Activated CD4-positive, alpha-beta T cell treated with anti-CD3 and anti-CD28 coated beads, Interleukin-2, amount 50 U/mL, for 24 hours (primary cell): ENCODE measurements at places on chromosomes 1 and 21.
A peak's percentile ranks its signal among the peaks of the same experiment; 100 is the strongest.

- no peak for DNase-seq
Measured at GRCh38 chr21:46369520-46370235, 45.7 kb downstream of the PCNT start.

- peak; percentile 30 for DNase-seq
Measured at GRCh38 chr1:154445040-154445472, 39.9 kb downstream of the IL6R start.

- DNase-seq, result no peak
Measured at GRCh38 chr1:29249951-29250581, 13.7 kb downstream of the PTPRU start.

GRCh38 chr1:163633366-163633765 is 311.6 kb downstream of the NUF2 start:
- no peak for DNase-seq

DNA sequence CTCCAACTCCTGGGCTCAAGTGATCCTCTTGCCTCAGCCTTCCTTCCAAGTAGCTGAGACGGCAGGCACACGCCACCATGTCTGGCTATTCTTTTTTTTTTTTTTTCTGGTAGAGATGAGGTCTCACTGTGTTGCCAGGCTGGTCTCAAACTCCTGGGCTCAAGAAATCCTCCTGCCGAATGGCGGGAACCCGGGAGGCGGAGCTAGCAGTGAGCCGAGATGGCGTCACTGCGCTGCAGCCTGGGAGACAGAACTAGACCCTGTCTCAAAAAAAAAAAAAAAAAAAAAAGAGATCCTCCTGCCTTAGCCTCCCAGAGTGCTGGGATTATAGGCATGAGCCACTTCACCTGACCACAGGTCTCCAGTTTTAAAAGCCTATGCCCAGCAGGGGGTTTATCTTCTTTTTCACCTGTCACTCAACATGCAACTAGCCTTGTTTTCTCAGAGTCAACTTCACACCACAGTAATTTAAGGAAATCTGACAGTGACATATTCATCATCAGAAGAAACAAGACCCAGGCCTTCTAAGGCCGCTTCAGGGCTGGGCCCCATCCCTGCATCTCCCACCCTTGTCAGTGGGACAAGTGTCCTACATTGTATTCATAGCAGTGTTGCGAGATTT is 38.3 kb upstream of the GALNT2 start:
- DNase-seq, result no peak

GRCh38 chr1:92797297-92797696 is 12.4 kb upstream of the EVI5 start:
- DNase-seq, result no peak

GRCh38 chr1:35556484-35557117 is 602 bp downstream of the KIAA0319L start:
- DNase-seq, result no peak

- no peak for DNase-seq
Measured at GRCh38 chr1:30696831-30697230, 26.6 kb downstream of the MATN1 start.

GRCh38 chr1:17333081-17333480 is 25.1 kb downstream of the PADI4 start:
- no peak for DNase-seq

GRCh38 chr1:108661030-108661609 is at the start of gene HENMT1:
HENMT1 (minus strand) TSS chr1:108661093; CDS start chr1:108659884, 1,209 bp downstream.
- DNase-seq, result peak; percentile 59

DNA sequence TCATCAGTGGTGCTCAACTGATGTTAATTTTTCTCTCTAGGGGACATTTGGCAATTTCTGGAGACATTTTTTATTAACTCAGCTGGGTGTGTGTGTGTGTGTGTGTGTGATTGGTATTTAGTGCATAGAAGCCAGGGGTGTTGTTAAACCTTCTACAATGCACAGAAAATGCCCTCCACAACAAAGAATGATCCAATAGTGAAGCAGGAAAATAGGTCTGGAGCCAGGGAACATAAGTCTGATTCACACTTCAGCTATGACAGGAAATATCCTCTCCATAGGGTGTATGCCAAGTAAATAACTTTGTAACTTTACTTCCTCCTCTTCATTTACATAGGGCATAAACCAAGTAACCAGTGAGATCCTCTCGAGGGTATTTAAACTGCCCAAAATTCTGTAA is 25.1 kb upstream of the TMEM61 start:
- DNase-seq, result no peak

GRCh38 chr1:176720838-176721237 is 257.9 kb downstream of the PAPPA2 start:
- no peak for DNase-seq

- no peak for DNase-seq
Measured at GRCh38 chr1:20211511-20211931, 25.2 kb upstream of the PLA2G2C start.

DNA sequence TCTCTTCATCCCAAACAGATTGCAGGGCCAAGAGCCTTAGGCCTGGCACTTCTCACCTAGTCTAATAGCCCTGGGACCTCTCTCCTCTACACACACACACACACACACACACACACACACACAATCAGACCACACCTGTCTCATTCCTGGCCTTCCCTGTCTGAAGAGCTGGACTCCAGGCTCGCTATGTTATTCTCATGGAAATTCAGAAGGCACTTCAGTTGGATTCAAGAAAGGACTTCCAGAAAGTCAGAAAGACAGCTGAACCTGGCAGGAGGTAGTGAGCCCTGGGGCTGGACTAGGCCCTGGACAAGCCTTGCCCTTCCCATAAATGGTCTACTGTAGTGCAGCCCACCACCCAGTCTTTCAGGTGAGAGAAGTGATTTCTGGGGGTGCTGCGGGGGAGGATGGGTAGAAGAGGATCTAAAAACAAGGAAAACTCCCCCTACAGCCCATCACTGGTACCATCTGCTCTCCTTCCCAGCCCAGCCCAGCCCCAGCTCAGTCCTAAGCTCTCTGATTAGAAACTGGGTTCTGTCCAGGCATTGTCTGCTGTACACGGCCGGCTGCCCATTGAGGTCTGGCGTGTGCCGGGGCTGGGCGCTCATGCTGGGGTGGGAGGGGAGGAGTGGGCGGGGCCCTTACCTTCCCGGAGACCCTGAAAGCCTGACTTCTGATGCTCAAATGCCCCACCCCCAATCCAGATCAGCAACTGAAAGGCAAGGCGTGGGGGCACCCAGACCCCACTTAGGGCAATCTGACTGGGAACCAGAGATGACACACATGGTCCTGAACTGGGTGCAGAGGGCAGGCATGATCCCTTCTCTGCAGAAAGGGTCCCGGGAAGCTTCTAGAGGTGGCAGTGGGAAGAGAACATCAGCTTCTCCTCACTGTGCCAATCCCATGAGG is 2.5 kb downstream of the KIF21B start:
- no peak for DNase-seq

DNA sequence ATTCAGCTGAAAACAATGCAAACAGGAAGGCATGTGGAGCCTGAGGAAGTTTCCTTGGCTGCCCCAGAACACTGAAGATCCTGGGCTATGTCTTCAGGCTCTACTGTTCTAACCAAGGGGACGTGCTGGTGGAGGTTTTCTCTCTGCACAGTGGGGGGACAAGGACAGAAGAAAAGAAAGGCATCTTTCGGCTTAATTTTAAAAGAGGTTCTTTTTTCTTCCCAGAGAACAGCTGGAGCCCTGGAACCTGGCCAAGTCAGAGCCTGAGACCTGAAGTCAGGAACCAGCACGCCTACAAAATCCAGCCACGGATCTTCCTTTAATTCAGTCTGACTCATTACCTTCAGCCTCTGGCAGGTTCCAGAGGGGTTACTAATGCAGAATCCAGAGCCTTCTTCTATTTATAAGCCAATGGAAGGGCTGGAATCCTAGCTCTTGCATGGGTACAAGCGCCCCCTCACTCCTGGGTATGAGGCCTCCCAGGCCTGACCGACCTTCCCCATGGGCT is 19.8 kb downstream of the CTNNBIP1 start:
- no peak for DNase-seq

GRCh38 chr1:154703170-154703569 is 95.2 kb upstream of the ADAR start:
- no peak for DNase-seq

DNA sequence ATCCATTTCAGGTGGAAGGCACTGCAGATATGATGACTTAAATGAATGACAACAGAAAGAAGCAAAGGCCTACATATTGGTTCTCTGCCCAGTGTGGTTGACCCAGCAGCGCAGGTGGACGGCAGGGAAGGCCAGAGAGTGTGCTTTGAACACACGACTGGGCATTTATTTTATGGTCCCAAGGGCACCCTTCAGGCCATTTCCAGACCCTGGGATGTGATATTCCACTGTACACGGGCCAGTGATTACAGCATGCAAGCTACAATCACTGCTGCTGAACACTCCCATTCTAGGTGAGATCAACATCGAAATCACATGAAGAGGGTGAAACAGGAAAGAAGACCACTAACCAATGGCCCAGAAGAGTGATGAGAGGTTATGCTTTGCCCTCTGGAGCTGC is 33.8 kb downstream of the PCNX2 start:
- DNase-seq, result no peak

- DNase-seq, result no peak
Measured at GRCh38 chr21:46291561-46291960, 5.4 kb downstream of the YBEY start.

GRCh38 chr1:117512728-117513321 is 93.0 kb upstream of the TENT5C start:
- DNase-seq, result no peak

DNA sequence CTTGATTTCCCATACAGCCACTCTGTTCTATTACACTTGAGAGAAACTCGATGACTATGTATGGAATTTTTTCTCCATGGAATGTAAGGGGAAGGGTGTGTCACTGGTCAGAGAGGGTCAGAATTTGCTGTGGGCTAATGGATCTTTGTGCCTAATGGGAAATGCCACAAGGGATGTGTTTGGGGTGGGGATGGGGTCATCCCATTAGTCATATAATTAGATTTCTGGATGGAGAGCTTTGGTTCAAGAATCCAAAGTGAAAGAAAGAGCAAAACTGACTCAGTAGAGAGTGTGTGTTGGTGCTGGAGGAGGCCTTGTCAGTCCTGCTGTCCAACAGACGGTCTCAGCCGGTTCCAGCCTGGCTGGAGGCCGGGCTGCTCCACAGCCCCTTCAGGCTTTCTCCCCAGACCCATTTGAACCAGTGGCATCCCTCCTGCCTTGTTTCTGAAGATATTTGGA is 86.4 kb downstream of the LAMC2 start:
- no peak for DNase-seq

DNA sequence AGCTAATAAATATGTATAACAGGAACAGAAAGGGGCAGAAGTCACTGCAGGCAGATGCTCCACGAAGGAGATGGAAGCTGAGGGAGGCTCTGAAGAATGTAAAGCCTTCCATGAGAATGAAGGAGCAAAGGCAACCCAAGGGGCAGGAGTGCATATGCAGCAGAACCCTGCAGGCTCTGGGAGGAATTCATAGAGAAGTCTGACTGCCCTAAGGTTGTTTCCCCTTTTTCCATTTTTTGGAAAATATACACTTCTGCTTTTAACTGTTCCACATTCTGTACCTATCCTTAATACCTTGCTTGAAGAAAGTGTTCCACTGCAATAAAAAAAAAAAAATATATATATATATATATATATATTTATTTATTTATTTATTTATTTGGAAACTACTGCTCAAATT is 69.6 kb downstream of the CD34 start:
- DNase-seq, result no peak

- DNase-seq, result no peak
Measured at GRCh38 chr1:11784993-11785769, 20.6 kb downstream of the MTHFR start.

DNA sequence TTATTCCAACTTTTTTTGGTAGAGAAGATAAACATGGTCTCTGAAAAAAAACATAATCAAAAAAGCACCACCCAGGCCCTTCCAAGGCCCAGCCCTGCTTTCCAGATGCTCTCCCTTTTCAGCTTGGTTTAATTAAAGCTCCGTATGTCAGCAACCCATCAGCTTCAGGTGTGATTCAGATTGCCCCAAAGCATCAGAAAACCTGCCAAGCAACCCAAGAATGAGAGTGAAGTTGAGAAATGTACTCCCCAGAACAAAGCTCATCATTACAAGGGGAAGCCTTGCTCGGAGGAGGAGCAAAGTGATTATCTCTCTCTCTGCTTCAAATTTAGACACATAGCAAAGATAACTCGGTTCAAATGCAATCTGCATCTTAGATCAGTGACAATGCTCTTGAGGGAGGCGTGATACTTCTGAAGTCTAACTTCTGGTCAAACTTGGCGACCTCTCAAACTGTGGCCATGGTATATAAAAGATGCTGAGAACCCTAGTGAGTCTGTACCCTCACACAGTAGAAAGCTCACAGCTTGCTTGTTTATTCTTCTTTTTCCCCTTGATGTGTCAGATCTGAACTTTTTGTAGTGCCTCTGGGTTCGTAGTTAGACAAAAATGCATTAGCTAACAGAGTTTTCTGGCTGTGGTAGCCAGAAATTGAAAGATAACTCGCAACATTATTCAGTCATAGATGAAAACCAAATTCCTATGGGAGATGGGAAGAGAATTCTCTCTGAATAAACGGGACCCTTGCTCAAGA is 63.3 kb upstream of the ZC3H11B start:
- DNase-seq, result no peak

DNA sequence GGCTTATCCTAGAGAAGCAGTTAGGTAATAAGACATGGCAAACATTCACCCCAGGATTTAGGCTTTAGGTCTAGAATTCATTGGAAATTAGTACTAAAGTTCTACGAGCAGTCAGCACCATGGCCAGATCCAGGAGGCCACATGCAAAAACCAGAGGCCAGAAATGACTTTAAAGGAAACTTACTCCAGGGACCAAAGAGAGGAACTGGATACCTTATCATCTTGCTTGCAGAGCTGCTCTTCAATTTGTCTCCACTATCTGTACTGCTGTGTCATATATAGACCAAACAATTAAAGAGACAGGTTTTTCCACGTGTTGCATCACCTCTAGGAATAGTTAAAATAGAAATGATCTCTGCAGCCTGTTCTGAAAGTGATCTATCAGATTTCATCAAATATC is 127.8 kb downstream of the LMX1A start:
- DNase-seq, result no peak

DNA sequence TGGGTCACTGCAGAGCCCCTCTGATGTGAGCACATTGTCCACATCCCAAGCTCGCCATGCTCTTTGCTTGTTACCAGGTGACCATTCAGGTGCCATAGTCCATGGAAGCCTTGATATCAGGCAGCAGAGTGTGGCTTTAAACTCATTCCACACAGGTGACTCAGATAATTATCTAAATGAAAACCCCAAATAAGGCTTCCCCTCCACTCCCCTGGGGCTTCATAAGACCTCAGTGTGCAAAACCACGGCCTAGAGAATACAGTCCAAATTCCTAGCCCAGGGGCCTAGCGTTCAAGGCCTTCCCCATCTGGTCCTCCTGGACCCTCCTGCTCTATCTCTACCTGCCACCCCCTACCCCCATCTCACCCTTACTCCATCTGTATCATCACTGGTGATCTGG is 97.1 kb downstream of the ARHGEF10L start:
- DNase-seq, result no peak
